T-helper 22 cell (primary cell): ENCODE measurements at places on chromosomes 3 and 15.

- no peak for DNase-seq
Measured at GRCh38 chr15:43370310-43370974, 401 bp downstream of the ZSCAN29 start.

DNA sequence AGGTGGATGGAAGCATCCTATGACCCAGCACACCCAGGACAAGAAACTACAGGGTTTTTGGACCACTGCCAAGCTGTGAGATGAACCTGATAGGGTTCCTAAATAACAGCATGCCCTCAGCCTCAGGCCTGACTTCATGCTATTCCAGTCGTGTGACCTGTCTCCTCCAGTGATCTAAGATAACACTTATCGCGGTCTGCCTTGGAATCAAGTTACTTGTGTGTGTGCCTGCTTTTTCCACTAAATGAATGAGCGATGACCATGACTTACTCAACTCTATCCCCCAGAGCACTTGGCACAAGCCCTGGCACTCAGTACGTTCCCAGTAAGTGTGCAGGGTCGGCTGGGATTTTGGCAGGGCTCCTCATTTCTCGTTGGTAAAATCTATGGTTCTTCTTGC is 172.7 kb upstream of the TP63 start:
- DNase-seq: no peak

- DNase-seq: no peak
Measured at GRCh38 chr3:47012342-47013230, 33.1 kb downstream of the NBEAL2 start.

- DNase-seq: no peak
Measured at GRCh38 chr15:53397041-53397616, 362.3 kb downstream of the WDR72 start.

DNA sequence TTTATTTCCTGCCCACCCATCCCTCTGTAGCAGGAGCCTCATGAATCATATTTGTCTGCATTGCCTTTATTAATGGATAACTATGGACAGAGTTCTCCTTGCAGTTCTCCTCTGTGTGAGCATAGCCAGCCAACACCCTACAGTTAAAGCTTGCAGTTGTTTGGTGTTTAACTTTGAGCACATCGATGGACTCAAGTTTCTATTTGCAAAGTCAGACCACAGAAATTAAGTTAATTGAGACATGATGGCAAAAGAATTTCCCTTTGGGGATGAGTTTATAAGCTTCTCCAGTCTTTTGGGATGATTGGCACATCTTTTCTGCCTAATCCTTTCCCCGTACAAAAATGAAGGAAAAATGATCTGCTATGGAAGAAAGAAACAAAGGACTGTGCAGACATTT is 398.9 kb upstream of the THBS1 start:
- DNase-seq: no peak

DNA sequence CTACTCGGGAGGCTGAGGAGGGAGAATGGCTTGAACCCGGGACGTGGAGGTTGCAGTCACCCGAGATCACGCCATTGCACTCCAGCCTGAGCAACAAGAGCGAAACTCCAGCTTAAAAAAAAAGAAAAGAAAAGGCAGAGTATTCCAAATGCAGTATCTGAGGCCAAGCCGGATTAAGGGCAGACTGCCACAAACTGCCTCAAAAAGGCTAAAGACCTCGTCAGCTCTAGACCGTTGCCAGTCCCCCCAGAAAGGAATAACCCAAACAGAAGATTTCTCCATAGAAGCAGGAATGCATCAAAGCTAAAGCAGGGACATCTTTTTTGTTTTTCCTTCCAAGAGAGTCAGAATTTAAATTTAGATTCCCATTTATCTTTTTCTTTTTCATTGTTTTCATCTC is 72.9 kb downstream of the TM4SF4 start:
- DNase-seq: no peak

GRCh38 chr15:48333540-48333939 is 2.3 kb downstream of the DUT start:
- no peak for DNase-seq

DNA sequence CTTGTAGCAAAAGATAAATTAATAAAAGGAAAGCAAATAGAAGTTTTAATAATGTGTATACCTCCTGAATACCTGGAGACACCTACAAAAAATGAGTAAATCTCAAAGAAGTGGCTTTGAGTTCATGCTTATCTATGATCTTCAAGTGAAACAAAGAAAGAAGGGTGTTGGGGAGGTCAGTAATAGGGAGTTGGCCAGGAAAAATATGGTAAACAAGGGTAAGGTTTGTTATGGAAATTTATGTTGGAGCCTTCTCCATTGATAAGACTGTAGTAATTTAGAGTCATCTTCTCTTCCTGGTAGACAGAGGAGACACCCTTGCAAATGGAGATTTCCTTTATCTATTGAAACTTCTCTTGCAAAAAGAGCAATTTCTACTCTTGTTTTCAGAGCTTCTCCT is 6.6 kb upstream of the CCR8 start:
- no peak for DNase-seq

DNA sequence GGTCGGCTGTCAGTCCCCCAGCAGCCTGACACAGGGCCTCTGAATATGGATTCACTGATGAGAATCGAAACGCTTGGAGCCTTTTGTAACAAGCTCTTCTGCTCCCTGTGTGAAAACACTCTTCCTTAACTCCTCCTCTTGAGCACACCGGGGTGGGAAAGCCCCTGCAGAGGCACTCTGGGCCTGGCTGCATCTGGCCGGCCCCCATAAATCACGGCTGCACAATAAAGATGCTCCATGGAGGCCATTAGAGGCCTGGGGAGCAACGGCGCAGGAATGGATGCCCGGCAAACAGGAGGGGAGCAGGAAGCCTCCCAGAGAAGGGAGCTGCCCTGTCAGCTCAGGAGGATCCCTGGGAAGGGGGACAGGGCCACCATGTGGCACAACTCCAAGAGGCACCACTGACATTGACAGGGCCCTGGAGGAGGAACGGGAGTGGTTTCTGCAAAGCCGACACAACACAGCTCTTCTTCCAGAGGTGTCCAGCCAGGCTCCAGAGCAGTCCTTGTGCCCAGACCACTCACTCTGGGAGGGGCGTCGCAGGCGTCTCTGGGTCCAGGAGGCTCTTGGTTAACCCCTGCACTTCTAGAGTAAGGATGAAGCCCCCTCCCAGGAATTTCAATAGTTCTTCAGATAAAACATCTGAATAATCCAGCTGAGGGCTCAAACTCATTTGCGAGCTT is 509.3 kb upstream of the PPP2R3A start:
- no peak for DNase-seq

DNA sequence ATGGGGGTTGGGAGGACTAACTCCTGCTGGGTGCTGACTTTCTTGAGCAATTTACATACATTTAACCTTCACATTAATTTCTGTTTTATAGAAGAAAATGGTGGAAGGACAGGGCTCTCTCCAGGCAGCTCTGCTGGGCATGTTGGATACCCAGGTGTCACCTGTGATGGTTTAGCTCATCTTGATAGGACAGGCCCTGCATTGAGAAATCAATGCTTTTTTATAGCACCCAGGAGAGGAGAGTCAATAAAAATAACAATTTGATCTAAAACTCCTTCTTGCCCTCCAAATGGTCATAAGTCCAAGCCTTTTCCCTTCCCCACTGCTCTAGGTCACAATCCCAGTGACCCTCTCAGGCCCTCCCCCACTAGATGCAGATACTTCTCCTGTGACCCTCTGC is 48.3 kb upstream of the RBP1 start:
- DNase-seq: no peak

DNA sequence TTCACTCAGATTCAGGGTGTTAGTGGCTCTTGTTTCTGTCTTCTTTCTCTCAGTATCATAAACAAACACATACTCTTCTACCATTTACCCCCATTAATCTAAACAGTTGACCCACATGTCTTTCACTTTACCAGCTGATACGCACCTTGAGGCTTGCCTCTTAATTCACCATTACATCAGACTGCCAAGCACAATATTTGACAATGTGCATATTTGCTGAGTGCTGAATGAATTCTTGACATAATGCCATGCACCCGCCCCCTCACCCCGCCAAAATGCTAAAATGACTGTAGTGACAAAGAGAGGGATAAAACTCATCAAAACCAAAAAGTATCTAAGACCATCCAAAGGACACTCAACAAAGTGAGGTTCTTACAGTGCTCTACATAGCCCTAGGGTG is 57.4 kb downstream of the NGLY1 start:
- no peak for DNase-seq

DNA sequence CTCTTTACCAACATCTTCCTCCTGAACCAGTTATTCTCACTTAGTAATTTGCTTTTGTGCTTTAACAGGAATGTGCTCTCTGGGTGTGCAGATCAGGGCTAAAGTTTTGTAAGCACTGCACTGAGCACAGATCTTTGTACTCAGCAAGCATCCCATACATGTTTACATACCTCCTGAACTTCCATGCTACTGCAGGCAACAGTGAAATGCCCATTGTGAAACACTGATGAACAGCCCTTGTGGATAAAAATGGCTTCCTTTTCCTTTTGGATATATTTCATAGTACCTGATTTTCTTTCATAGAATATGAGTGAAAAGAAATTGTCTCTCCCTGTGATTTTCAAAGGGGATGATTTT is 855.9 kb downstream of the MCTP2 start:
- DNase-seq: no peak

DNA sequence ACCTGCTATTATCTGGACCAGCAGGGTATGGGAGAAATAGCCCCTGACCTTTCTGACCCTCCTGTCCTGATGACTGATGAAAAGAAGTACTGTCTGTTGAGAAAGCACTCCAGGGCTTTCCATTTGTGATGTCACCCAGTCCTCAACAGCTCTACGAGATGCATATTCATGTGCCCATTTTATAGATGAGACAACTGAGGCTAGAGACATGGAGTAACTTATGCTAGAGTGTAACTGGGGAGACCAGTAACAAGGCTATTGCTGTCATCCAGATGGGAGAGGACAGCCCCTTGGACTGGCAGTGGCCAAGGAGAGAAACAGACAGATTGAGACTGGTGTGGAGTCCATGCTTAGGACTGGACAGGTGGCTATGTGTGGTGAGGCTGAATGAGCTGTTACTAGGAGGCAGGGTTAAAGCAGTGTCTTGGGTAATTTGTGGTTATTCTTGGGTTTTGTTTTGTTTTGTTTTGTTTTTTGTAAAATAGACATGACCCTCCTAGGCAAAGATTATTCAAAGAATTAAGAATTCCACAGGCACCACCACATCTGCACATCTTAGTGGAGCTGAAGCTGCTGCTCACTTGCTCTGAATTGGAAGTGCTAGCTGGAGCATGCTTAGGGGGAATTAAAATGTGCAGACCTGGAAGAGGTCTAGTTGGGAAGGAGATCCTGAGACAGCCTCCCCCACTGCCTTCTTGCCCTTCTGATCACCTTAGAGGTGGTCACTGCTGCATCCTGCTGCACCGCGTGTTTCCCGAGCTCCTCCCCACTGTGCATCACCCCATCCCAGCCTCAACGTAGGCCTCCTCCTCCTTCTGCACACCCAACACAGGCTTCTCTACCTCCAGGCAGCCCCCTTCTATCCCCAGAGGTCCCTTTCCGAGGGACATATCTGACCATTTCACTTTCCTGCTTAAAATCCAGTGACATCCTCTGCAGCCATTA is 8.4 kb downstream of the HRH1 start:
- DNase-seq: no peak

DNA sequence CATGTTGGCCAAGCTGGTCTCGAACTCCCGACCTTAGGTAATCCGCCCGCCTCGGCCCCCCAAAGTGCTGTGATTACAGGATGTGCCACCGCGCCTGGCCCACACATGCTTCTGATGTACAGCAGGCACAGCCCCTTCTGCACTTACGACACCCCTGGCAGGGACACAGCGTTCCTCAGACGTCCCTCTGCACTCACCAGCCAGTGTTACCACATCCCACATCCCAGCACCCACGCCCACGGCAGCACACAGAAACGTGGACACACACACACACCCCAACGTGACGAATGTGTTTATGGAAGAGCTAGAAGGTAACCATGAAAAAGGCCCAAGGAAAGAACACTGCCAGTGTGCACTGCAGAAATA is 576 bp upstream of the RPAP1 start:
- DNase-seq: no peak

DNA sequence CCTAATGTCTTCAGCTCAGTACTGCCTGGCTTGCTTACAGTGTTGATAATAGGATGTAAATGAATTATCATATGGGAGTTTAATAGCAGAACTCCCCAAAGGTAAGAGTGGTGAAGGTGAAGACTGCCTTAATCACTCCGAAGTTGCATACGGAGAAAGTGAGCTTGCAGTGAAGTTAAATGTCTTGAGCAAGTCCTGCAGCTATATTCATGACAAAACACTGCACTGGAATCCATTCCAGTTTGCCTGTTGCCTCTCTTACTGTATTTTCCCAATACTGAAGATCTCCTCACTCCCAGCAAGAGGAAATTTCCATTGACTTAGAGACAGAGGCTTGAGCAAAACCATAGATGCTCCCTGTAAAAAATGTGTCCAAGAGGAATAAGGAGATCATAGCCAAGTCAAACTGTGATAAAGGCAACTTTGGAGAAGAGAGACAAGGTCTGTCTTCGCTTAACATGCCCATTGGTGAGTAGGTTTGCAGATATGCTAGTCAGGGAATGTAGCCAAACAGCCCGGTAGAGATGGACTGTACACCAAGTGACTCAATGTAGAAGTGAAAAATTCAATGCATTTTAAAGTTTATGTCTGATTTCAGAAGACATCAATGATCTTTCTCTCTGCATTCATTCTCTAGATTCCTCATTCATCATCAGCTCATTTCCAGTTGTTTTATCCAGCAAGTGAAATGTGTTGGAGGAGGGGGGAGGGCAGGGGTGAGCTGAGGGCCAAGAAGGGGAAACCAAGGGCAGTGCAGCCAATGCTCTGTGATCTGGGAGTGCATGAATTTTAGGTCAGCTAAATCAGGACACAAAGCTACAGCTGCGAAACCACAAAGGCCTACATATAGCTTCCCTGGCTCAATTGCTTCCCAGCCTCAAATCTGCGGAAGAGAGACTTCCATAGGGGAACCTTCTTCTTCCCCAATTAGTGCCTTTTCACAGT is 667.1 kb upstream of the NR2F2 start:
- DNase-seq: no peak

GRCh38 chr3:141093397-141093796 is 42.2 kb downstream of the SPSB4 start:
- no peak for DNase-seq

DNA sequence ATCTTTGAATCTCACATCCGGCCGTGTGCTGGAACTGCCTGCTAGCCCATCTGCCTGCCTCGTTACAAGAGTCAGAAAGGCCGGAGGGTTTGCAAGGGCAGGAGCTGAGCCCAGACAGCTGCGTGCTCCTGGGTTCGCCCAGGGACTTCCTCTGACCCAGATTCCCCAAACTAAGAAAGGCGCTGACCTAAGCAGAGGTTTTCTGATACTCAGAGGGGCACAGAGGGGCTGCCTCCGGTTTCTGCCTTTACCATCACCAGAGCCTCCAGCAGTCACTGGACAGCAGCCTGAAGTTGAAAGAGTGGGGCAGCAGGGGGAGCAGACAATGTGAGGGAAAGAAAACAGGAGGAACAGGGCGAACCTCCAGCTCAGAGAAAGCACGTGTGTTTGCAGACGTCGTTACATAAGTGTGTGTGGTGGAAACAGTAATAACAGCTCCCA is 33.4 kb upstream of the RAD18 start:
- DNase-seq: no peak
